ENCODE measurements at places on chromosomes 11 and 22. TPM values are rescaled to one million over a fixed set of nuclear protein-coding genes. Genes with fewer than 3 reads are reported as not detected.

OR51B4 gene
- total RNA-seq, result 0.23 TPM

MS4A2 gene
- 11.2 TPM for total RNA-seq

XBP1 gene
- 220 TPM for total RNA-seq

- DNase-seq, result peak; percentile 57
Measured at GRCh38 chr11:61791737-61792309, 576 bp downstream of the TMEM258 start.

SLC17A6 gene
- not detected for total RNA-seq
